Transverse colon (tissue), 4 donors: ENCODE measurements at places on chromosomes 13 and 19. TPM values are rescaled to one million over a fixed set of nuclear protein-coding genes. Genes with fewer than 3 reads are reported as not detected.

The IFT88 gene
- 12.7 TPM for total RNA-seq

DNA sequence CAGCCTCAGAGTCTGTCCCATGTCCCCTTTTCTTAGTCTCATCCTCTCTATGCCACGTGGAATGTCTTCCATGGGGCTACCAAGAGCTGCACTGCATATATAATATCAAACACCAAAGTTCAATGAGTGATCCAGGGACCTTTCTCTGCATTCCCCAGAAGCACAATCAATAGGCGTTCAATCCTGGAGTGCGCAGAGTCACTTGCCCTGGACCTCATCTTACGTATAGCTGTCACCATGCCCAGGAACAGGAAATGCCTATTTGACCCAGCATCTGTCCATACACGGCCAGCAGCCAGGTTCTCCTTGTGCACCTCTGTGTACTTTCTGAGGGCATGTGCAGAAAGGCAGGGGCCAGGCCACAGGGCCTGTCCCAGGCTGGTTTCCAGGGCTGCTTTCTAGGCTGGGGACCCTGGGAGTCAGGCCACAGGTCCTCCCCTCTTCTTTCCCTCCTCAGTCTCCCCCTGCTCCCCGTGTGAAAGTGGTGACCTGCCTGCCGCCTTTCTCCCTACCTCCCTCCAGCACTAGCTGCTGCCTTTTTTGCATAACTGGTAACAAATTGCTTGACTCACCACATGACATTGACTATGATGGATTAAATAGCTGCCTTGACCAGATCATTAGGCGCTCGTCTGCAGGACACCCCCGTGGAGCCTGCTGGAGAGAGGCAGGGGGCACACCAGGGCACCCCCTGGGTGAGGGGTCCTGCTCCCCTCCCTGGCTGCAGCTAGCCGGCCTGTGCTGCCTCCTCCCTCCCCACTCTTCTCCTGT, 222.0 kb downstream of the ZNF536 start:
- no peaks in the 10 kb centered on the region for H3K36me3 ChIP-seq
- H3K4me1 ChIP-seq: no peaks in the 10 kb centered on the region
- H3K27me3 ChIP-seq: no peaks in the 10 kb centered on the region
- DNase-seq: no peak
- H3K4me3 ChIP-seq: no peak overlapping the region
- H3K27ac ChIP-seq: no peak overlapping the region

GRCh38 chr13:24124789-24125476, 35.6 kb upstream of the SPATA13 start:
- no peaks in the 10 kb centered on the region for H3K27me3 ChIP-seq
- DNase-seq: no peak
- H3K4me1 ChIP-seq: peaks cover 17% of the 10 kb centered on the region
- no peak overlapping the region for H3K27ac ChIP-seq
- H3K4me3 ChIP-seq: no peak overlapping the region

- H3K36me3 ChIP-seq: no peaks in the 10 kb centered on the region
- H3K4me3 ChIP-seq: no peak overlapping the region
- H3K4me1 ChIP-seq: no peaks in the 10 kb centered on the region
- H3K27ac ChIP-seq: peak overlapping the region; percentile 2
- H3K27me3 ChIP-seq: no peaks in the 10 kb centered on the region
- no peak for DNase-seq
Measured at GRCh38 chr13:85529218-85529594, 270.0 kb downstream of the SLITRK6 start.

DNA sequence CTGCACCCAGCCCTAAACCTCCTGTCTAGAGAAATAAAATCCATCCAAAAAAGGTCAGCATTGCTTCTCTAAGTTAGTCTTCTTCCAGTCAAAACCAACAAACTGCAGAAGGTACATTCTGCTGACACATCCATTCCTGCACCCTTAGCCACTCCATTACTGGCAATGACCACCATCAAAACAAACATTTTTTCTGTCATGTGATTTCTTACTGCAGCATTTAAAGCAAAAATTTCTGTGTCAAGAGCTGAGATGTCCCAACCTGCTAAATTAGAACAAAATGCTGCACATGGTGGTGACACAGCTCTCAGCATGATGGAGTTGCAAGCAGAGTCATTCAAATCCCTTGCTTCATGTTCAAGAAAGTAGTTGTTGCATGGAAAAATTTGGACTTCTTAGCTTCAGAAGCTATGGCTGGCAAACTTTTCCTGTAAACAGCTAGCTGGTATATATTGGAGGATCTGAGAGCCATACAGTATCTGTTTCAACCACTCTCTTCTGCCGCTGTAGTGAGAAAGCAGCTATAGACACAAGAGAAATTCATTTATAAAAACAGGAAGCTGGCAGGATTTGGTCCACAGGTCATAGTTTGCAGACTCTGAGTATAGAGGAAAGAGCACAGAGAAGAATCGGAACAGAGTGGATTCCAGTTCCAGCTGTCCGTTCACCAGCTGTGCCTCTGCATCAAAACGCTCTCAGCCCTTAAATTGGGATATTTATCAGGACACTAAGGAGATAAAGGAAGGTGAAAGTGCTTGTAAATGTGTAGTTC, 17.4 kb downstream of the RUBCNL start:
- H3K4me1 ChIP-seq: no peaks in the 10 kb centered on the region
- peak overlapping the region; percentile 46 for H3K27ac ChIP-seq
- no peak for DNase-seq
- no peaks in the 10 kb centered on the region for H3K36me3 ChIP-seq

DNA sequence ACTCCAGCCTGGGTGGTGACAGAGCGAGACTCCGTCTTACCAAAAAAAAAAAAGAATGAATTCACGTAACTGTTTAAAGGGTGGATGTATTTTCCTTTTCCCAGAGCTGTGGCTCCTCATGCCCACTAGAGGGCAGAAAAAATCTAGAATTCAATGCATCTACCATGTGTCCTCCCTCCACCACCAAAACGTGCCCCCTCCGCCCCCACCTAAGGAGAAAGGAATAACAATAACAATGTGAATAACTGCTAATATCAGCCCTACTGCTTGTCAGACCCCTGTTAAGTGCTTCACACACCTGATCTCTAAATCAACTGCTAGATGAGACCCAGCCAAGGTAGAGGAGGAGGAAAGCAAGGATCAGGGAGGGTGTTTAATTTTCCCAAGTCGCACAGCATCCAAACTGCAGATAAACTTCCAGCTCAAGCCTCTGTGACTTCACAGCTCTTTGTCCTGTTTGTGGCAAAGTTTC, 20.2 kb upstream of the PNMA8B start:
- H3K36me3 ChIP-seq: no peaks in the 10 kb centered on the region
- H3K27me3 ChIP-seq: peaks cover 14% of the 10 kb centered on the region
- no peak overlapping the region for H3K4me3 ChIP-seq
- no peak overlapping the region for H3K27ac ChIP-seq
- no peaks in the 10 kb centered on the region for H3K4me1 ChIP-seq
- no peak for DNase-seq

- no peak for DNase-seq
- H3K36me3 ChIP-seq: no peaks in the 10 kb centered on the region
- H3K27me3 ChIP-seq: no peaks in the 10 kb centered on the region
- no peaks in the 10 kb centered on the region for H3K4me1 ChIP-seq
- H3K27ac ChIP-seq: no peak overlapping the region
- no peak overlapping the region for H3K4me3 ChIP-seq
Measured at GRCh38 chr13:107347641-107348369, 779.9 kb upstream of the ARGLU1 start.

DNA sequence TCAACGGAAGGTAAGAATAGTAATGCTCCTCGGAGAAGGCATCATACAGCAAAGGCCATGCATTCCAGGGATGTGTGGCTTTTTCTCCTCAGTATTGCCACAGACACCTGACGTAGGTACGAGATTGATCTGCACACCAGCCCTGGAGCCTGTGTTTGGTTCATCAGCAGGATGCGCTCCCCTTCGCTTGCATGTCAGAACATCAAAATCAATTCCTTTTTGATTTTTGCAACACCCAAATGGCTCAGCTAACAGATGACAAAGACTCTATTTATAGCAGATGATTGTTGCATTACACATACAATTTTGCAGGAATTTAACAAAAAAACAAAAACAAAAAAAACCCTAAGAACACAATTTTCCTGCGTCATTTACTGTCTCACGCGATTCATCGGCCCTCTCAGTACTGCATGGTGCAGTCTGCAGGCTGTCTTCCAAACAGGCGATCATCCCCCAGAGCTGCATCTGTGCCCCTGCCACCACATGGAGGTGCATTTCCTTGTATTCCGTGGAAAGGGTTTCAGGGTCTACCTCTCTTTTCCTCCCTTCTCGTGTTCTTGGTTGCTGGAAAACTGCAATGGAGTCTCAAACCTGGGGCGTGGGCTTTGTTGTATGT, 207.3 kb downstream of the TEX29 start:
- no peak overlapping the region for H3K27ac ChIP-seq
- no peak for DNase-seq
- peaks cover 27% of the 10 kb centered on the region for H3K27me3 ChIP-seq
- no peaks in the 10 kb centered on the region for H3K4me1 ChIP-seq

DNA sequence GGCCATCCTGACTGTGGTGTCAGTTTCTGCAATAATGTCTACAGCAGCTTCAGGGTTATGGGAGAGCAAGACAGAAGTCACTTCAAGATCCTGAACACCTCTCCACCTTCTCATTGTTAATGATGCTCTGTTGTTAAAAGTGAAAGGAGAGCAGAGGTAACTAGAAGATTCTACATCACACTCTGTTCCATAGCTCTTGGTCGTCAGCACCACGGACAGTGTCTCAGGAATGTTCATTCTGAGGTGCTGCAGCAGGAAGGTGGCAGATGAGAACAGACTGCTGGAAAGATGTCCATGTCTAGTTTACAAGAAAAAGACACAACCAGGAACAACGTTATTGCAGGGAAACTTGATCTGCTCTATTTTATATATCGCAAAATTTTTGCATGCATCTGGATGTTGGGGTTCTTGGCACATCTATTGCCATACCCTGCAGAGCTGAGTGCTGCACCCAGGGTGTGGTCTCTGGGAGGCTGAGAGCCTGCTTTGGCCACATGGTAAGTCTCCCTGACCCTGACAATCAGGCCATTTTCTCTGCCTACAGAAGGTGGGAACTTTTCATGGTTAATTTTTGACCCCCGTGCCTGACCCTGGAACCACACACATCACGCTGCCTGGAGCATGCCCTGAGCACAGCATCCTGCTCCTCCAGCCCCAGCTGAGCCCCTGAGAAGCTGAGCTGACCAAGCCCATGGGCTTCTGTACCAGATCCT, 12.7 kb downstream of the CEACAM21 start:
- DNase-seq: no peak
- H3K4me1 ChIP-seq: no peaks in the 10 kb centered on the region
- H3K27me3 ChIP-seq: peaks cover 6% of the 10 kb centered on the region
- H3K27ac ChIP-seq: no peak overlapping the region

DNA sequence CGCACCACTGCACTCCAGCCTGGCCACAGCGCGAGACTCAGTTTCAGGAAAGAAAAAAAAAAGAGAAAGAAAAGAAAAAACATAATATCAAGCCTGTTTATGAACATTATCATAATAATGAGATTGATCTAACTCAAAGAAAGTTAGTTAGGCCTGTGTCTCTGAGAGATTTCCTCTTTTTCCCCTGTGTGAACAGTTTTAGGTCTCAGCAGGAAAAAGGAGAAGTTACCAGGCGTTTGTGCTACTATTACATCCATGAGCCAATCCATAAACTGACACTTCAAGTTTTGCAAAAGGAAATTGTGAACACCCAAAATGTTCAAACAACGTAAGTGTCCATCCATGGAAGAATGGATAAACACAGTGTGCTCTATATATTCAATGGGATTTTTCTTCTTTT, 3.8 kb downstream of the TARM1 start:
- H3K36me3 ChIP-seq: no peaks in the 10 kb centered on the region
- DNase-seq: no peak
- no peak overlapping the region for H3K27ac ChIP-seq
- H3K4me1 ChIP-seq: no peaks in the 10 kb centered on the region
- H3K4me3 ChIP-seq: no peak overlapping the region
- H3K27me3 ChIP-seq: no peaks in the 10 kb centered on the region

DNA sequence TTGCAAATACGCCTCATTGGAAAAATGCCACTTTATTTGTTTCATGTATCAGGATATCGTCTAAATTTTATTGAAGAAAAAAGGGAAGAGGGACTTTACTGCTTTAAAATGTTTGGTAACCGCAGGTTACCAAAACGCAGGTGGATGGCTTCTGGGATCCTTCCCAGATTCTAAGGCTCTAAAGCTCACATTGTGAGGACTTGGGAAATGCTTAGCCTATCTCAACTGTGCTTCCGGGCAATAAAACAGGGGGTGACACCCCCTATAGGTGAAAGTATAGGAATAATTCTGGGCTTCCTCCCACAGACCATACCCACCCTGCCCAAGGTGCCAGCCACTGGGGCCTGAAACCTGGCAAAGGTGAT, 73.2 kb upstream of the IPO5 start:
- no peaks in the 10 kb centered on the region for H3K4me1 ChIP-seq
- peaks cover 8% of the 10 kb centered on the region for H3K27me3 ChIP-seq
- H3K36me3 ChIP-seq: no peaks in the 10 kb centered on the region
- H3K27ac ChIP-seq: no peak overlapping the region
- DNase-seq: no peak
- H3K4me3 ChIP-seq: no peak overlapping the region
